Kidney capillary endothelial cell (primary cell): ENCODE measurements at places on chromosomes 2 and 18.

GRCh38 chr2:52821631-52822030 lies 946.0 kb upstream of the CHAC2 start:
- no peak for DNase-seq

DNA sequence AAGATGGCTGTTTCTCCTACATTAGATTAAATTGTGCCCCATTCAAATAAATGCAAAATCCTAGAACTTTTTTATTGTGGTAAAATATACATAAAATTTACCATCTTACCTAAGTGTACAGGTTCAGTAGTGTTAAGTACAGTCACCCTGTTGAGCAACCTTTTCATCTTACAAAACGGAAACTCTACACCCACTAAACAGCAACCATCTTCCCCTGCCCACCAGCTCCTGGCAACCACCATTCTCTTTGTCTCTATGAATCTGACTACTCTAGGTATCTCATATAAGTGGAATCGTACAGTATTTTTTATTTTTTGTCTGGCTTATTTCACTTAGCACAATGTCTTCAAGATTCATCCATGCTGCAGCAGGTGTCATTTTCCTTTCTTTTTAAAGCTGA lies 53.0 kb downstream of the ASXL2 start:
- DNase-seq: no peak

DNA sequence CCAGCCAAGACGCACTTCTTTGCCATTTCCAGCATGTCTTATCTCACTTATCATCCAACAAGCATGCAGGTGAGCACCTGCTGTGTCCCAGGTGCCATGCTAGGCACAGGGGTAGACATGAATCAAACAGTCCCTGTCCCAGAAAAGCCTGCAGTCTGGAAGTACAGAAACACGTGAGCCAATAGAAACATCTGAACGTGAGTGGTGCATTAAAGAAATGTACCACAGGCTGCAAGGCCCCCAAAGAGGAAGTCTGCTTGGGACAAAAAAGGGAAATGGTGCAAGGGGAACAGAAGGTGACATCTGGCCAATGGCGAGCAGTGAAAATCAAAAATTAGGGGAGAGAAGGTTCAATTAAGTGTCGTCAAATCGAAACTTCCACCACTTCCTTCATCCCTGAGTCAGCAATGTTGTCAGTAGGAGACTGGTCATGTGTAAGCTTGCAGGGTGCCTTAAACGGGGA lies 17.6 kb upstream of the TMEM247 start:
- no peak for DNase-seq

DNA sequence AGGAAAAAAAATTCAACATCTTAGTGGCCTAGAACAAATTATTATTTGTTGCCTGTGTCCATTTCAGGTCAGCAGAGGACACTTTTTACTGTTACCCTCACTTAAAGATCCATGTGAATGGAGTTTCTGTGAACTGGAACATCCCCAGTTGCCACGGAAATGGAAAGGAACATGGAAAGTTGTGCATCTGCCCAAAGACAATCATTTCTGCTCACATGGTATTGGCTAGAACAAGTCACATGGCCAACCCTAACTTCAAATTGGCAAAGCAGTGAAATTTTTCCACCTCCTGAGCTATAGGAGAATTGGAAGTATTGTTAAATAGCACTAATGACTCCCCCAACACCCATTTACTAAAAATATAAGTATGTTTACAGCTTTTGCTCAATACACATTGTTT lies 71.2 kb upstream of the CCBE1 start:
- no peak for DNase-seq

DNA sequence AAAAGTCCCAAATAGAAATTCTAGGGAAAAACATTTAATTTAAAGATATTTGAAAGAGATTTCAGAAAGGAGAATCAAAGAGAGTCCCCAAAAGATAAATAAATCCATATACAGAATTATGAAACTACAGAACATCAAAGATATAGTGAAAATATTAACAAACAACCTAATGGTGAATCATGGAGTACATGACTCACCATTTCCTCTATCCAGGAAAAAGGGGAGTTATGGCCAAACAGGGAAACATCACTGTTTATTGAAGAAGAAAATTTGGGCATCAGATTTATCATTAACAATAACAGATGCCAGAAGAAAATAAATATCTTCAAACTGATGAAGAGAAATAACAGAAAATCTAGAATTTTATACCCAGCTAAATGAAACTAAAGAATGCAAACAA lies 448.3 kb downstream of the CDH2 start:
- DNase-seq: no peak

DNA sequence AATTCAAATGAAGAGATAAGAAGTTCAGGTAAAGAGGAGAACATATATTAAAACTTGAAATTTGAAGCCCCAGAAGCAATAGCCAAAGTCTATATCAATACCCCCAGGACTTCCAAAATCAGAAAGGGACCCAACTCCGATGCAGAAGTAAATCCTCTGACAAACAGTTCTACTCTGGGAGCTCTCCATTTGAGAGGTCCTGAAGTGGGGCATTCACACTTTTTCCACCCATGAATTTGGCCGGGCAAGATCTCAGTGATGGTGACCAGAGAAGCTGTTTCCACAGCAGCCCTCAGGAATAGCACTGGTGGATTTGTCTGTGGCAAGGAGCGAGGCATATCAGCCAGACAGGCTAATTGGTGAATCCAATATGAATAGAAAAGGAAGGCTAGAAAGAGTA lies 313.6 kb upstream of the MC4R start:
- no peak for DNase-seq

DNA sequence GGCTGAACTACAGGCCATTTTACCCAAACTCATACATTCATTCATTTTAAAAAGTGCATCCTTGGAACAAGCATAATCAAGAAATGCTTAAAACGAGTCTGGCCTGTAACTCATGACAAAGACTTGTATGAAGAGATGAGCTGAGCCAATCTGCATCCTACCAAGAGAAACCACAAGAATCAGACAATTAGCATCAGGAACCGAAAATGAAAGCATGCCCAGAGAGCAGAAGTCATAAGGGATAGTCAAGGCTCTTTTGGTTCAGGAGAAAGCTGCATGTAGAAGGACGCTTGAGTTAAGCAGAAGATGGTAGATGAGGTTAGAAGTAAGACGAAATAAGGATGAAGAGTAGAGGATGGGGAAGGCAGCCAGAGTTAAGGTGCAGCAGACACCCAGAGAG lies 137.0 kb upstream of the CTNNA2 start:
- no peak for DNase-seq

GRCh38 chr2:112217854-112218253 lies 37.0 kb downstream of the ZC3H8 start:
- DNase-seq: no peak
